ENCODE measurements at places on chromosomes 3 and 15.

DNA sequence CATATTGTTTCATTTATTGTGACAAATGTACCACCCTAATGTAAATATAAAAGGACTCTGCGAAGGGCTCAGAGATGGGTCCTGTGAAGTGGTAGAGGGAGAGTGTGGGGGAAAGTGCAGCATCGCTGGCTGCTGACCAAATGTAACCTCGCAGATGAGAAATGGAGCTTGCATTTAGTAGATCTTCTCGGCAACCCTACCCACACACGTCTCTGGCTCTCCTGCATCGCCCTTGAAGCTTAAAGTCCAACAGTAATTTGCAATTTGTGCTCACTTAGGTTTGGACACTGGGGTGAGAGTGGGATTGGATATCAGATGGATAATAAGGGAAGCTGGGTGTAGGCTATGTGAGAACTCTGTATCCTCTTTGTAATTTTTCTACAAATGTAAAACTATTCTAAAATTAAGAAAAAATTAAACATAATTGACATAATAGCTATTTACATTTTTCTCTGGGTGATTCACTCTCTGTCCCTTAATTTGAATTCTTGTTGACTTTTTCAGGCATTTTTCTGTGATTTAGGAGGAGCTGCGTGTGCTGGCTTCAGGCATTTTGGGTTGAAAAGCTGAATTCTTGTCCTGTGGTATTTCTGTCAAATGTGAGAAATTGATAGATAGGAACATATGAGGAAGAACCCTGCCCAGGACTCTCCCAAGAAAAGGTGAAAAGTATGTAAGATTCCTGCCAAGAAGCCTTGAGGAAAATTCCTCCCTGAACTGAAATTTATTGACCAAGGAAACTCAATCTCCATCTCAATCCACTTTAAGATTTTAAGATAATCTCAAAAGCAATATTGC lies 524.7 kb upstream of the MCTP2 start:
- H3K4me3 ChIP-seq = no peak overlapping the region
- H3K27me3 ChIP-seq = no peaks in the 10 kb centered on the region
- DNase-seq = no peak
- H3K4me1 ChIP-seq = no peaks in the 10 kb centered on the region

DNA sequence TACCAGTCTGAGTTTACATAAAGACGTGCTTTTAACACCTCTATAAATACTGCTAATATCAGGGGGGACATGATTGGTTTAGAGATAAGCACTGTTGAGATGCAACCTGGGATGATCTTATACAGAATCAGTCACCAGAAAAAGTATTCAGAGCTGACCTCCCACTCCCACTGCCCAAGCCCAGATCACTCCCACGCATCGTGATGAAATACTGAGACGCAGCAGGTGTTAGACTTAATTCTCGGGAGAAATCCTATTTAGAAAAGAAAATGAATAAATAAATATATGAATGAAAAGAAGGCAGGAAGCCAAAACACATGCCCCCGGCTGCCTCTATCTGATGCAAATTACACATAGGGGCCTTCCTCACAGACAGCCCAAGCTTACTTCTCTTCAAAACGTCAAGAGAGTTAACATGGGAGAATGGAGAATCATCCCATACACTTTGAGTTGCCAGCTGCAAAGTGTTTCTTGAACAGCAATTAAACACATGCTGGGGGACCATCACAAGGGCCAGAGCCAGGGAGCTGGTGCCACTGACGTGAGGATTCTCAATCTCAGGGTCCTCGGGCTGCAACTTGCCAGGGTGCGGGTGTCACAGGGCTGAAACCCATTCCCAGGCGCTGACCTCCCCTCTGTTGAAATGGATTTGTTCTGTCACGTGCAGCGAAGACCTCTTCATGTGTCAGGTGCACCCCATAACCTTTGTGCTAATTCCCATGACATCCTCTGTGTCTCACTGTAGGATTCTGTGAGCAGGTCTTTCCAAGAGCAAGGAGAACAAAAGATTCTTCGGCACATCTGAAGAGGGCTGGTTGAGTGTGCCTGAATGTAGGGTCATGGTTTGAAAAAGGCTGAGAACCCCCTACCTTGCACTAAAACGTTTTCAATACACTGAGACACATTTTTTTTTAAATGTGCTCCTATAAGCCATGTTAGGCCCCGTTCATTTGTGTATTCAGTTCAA lies 764.2 kb upstream of the ARRDC4 start:
- no peaks in the 10 kb centered on the region for H3K36me3 ChIP-seq
- no peaks in the 10 kb centered on the region for H3K27me3 ChIP-seq
- no peak for DNase-seq
- no peak overlapping the region for H3K4me3 ChIP-seq
- peaks cover 5% of the 10 kb centered on the region for H3K4me1 ChIP-seq

GRCh38 chr15:99966815-99967214 lies 233.6 kb upstream of the LYSMD4 start:
- no peaks in the 10 kb centered on the region for H3K4me1 ChIP-seq
- H3K27me3 ChIP-seq = no peaks in the 10 kb centered on the region

DNA sequence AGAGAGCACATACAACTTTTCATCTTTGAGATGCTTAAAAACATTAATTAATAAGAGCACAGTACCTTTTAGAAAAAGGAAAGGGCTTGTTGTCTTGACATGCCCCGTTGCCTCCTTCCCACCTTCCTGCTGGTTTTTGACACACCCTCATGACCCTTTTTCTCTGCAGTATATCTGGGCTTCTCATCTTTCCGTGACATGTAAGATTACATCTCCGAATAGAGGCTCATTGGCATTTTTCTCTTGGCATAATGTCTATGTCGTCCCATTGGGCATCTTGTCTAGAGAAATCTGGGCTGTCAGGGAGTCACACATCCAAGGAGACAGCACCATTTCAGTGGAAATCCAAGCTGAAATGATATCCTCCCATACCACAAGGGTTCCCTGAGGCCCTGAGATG lies 64.1 kb downstream of the LRTM1 start:
- H3K27me3 ChIP-seq = no peaks in the 10 kb centered on the region
- no peak overlapping the region for H3K4me3 ChIP-seq
- DNase-seq = no peak
- no peaks in the 10 kb centered on the region for H3K36me3 ChIP-seq

GRCh38 chr15:65304381-65305149 lies at the start of gene RNU5B-1:
Gene RNU5B-1, plus strand, starts transcription at chr15:65304677.
- H3K4me3 ChIP-seq = no peak within 1 kb of the TSS
- no peaks in the 10 kb centered on the region for H3K27me3 ChIP-seq
- H3K27ac ChIP-seq = peak within 1 kb of the TSS; percentile 73
- H3K36me3 ChIP-seq = no peaks in the 10 kb centered on the region
- DNase-seq = peak; percentile 84

DNA sequence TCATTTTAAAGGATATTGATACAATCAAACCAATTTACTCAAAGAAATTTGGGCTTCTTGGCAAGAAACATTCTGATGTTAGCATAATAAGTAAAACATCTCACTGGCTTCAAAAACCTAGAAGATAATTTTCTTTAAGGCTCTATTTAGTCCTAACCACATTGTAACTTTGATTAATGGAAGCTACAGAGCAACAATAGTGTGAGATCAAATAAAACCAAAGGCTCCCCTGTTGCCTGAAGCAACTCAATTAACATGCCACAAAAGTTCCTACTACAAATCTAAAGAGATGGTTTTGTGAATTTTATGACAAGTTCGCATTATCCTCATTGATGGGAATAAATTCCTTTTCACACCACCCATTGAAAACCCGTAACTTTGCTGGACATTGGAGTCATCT lies 5.9 kb downstream of the DPH6 start:
- H3K4me3 ChIP-seq = no peak overlapping the region
- H3K27me3 ChIP-seq = no peaks in the 10 kb centered on the region
- H3K27ac ChIP-seq = no peak overlapping the region
- H3K36me3 ChIP-seq = peaks cover 3% of the 10 kb centered on the region
- DNase-seq = no peak
- H3K4me1 ChIP-seq = no peaks in the 10 kb centered on the region

- H3K4me1 ChIP-seq = peaks cover 2% of the 10 kb centered on the region
- DNase-seq = no peak
- H3K27me3 ChIP-seq = no peaks in the 10 kb centered on the region
- no peak overlapping the region for H3K4me3 ChIP-seq
- H3K36me3 ChIP-seq = no peaks in the 10 kb centered on the region
Observed at GRCh38 chr3:66713921-66714320, 213.1 kb upstream of the LRIG1 start.

GRCh38 chr15:95609096-95609495 lies 721.4 kb upstream of the NR2F2 start:
- no peak overlapping the region for H3K4me3 ChIP-seq
- H3K27me3 ChIP-seq = no peaks in the 10 kb centered on the region
- DNase-seq = no peak

DNA sequence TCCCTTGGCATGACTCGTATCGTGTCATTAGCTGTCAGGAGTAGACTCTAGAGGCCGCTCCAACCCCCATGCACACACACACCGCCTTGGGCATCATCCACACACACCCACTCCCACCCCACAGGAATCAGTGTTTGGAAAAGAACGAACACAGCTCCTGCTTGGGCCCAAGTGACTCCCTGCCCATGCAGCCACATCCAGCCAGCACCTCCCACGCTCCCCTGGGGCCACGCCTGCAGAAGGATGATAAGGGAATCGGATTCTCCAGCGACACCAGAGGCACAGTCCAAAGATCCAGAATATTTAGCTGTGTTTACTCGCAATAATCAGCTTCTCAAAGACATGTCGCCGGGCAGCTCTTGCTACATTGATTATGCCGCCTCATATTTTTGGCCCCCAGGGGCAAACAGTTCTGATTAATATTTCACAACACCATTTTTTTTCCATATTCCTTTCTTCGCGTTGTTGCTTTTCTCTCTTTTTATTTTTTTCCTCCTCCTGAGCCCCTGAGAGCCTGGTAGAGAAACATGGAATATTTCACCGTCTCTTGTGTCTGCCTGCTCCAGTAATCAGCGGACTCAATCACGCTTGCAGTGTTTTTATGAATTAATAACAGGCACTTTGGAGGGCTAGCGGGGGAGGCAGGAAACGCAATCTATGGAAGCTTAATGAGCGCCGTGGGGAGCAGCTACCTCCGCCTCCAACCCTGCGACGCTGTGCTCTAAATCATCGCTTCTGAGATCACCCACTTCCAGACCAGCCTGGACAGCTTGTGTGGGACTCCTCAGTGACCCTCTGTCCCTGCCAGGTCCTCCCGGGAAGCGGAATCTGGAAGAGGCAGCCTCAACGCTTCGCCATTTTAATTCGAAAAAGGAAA lies 221.4 kb downstream of the TLE3 start:
- no peaks in the 10 kb centered on the region for H3K4me1 ChIP-seq
- no peak overlapping the region for H3K27ac ChIP-seq
- no peak overlapping the region for H3K4me3 ChIP-seq
- no peaks in the 10 kb centered on the region for H3K27me3 ChIP-seq

- no peaks in the 10 kb centered on the region for H3K36me3 ChIP-seq
- DNase-seq = no peak
- no peaks in the 10 kb centered on the region for H3K27me3 ChIP-seq
Observed at GRCh38 chr3:150275941-150276340, 132.2 kb upstream of the TSC22D2 start.

DNA sequence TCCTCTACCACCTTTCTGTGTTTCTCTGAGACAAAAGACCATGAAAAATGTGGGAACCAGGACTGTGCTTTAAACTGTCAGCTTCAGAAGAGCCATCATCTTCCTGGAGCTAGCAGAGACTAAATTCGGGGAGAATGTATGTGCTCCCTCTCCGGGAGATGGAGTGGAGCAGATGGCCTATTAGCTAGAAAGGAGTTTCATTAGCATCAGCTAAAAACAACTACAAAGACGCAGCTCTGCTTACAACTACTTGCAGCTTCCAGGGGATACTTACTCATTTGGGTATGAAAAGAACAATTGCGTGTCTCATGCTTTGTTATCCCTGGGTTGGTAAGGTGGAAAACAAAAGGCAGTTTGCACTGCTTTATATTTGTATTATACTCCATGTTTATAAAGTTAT lies 159.6 kb downstream of the MFSD1 start:
- DNase-seq = peak; percentile 3
- H3K4me1 ChIP-seq = peaks cover 7% of the 10 kb centered on the region
- H3K4me3 ChIP-seq = no peak overlapping the region

GRCh38 chr15:73601451-73602445 lies 31.4 kb downstream of the NPTN start:
- no peaks in the 10 kb centered on the region for H3K36me3 ChIP-seq
- H3K27me3 ChIP-seq = no peaks in the 10 kb centered on the region
- H3K4me1 ChIP-seq = peaks cover 22% of the 10 kb centered on the region

DNA sequence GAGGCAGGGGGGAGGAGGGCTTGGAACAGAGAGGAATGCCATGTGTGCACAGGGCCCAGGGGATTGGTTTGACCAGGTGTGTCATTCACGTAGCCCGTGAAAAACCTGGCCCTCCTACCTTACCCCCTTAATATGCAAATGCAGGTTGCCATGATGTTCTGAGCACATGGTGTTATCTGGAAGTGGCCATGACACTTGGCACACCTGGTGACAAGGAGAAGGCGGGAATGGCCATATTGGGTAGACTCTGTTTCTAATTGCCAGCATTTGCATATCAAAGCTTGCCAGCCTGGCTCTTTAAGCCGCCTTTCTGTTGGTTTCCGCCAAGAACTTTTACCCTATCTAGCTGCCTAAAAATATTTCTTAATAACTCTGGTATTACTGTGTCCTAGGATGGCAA lies 202.1 kb upstream of the DPH6 start:
- no peaks in the 10 kb centered on the region for H3K27me3 ChIP-seq
- H3K4me3 ChIP-seq = no peak overlapping the region
- H3K27ac ChIP-seq = no peak overlapping the region
- no peaks in the 10 kb centered on the region for H3K36me3 ChIP-seq
- no peaks in the 10 kb centered on the region for H3K4me1 ChIP-seq

DNA sequence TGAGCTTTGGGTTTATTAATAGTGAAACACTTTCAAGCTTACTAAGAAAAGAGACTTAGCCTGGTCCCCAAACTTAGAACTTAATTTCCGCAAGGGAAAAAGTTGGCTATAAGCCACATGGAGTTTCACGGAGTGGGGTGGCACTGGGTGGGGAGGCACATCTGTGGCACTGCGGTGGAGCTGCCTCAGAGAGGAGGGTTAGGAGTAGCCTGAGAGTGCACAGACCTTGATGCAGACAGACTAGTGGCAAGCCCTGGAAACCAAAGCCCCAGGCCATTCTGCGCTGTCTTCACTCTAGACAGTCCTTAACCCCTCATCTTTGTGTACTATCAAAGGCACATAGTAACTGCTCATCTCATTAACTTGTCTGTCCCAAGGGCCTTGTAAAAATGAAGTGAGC lies 22.0 kb downstream of the CXCR6 start:
- no peaks in the 10 kb centered on the region for H3K27me3 ChIP-seq
- H3K4me1 ChIP-seq = peaks cover 4% of the 10 kb centered on the region
- DNase-seq = no peak
- no peak overlapping the region for H3K27ac ChIP-seq
- no peak overlapping the region for H3K4me3 ChIP-seq

All from neuronal stem cell (in vitro differentiated cells).